ENCODE measurements at places on chromosomes 4 and X.

- DNase-seq: no peak
These were observed 36.6 kb downstream of the MAP7D3 start for GRCh38 chrX:136214551-136214950.

GRCh38 chr4:137533855-137534254 lies 1.6 kb upstream of the PCDH18 start:
- DNase-seq: no peak

- DNase-seq: no peak
These were observed 7.7 kb downstream of the GPR173 start for GRCh38 chrX:53056292-53056691.

DNA sequence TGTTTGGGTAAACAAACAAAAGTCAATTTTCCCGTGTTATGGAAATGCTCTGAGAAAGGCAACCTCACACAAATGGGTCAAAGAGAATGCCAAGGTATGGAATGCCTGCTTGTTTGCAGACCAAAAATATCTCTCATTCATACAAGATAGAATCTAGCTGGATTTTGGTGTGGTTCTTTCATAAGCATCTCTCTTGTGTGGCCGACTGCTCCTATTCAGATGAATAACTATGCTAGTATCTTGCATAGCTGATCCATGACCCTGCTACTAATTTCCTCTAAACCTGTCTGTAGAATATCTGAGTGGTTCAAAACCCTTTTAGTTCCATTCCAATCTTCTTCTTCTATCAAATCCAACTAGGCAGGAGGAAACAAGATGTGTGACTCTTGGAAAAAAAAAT lies 28.2 kb upstream of the SORBS2 start:
- DNase-seq: no peak

DNA sequence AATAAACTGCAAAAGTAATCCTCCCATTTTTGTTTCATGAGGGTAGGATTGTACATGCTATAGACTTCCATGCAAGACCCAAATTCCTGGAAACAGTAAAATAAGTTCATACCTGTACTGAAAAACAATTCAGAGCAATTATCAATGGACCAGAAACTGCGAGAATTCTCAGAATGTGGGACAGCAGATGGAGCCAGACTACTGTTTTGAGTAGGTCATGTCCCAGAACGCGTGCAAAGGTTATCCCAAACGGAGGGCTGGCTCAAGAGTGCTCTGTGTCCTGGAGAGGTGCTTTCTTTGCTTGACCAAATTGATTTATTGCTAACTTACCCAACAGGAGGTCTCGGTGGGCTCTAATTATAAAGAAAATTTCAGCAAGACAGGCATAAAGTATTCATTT lies 1.7 kb upstream of the MAGEH1 start:
- no peak for DNase-seq

DNA sequence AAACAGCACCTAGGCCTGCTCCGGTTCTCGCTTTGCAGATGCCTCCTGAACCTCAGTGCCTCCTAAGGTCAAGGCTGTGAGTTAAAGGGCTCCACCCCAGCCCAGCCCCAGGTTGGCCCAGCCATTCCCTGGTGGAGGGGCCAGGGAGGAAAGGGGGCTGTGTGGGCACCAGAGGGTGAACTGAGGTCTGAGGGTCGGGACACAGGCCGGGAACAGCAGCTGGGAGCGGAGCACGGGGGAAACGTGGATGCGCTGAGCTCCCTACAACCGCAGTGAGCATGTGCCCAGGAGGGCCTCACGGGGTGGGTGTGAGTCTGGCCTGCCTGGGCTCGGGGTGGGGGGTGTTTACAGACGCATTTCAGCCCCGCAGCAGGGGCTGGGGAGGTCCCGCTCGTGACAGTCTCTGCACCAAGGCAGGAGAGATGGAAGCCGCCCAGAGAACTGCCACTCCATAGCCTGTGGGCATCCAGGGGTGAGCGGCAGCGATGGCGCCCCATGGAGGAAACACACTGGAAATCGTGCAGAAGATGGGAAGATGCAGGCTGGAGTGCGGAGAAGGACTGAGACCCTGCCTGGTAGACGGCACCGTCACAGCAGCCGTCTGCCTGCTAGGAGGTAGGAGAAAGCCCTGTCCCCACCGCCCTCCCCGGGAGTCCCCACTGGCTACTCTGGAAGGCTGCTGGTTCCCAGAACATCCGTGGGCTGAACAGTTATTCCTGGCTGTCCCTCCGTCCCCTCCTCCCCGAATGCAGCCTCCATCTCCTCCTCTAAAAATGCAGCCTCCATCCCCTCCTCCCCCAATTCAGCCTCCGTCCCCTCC lies 9.9 kb upstream of the SLC25A6 start:
- no peak for DNase-seq

DNA sequence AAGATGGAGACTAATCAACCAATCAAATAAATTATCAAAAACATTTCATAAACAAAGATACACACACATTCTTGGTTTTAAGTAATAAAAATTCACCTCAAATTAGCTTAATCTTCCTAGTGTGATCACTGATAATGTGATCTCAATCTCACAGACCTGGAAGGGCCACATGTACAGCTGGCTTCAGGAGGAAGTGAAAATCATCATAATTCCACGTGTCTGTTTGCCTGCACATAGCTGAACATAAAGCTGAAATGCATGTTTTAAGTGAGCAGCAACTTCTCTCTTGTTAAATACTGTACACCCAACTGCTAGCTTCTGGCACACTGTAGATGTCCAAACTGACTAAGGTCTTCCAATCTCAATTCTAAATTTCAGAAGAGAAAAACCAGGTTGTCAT lies 53.8 kb downstream of the ARHGAP6 start:
- DNase-seq: no peak

GRCh38 chrX:24124244-24124799 lies 25.2 kb upstream of the ZFX start:
- no peak for DNase-seq

DNA sequence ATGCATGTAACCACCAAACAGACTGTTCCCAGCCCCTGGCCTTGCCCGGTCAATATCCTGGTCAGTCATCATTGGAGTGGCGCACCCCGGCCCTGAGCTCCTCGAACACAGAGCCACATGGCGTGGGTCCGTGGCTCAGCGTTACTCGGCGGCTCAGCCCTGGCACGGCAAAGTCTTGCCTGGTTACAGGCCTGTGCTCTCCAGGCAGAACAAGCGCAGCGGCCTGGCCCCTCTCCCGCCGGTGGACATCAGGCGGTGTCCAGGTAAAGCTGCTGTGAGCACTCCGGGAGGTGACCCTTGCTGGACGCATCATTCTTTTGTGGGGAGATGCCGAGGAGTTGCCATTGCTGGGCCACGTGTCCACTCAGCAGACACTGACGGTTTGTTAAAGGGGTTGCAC lies 6.1 kb upstream of the UVSSA start:
- no peak for DNase-seq

DNA sequence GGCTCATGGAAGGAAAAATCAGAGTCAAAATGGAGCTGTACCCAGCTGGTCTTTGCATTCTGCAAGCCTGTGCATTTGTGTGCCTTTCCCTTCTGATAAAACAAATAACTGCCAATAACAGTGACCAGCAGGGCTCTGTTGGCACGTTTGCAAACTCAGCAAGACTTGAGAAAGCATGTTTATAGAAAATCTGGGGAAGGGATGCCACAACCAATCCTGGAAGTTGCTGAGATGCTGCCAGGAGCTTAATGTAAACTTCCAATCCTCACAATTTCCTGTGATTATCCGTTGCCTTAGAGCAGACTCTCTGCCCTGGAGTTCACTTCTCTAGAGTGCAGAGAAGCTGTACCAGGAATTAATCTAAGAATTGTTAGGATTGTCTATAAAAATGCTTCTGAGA lies 6.9 kb upstream of the ANXA3 start:
- no peak for DNase-seq

- DNase-seq: no peak
These were observed 13.2 kb downstream of the HSD17B11 start for GRCh38 chr4:87377816-87378215.

- no peak for DNase-seq
These were observed 550.9 kb upstream of the BOD1L1 start for GRCh38 chr4:14178421-14178820.

GRCh38 chrX:131942034-131942433 lies 81.1 kb upstream of the STK26 start:
- DNase-seq: no peak

DNA sequence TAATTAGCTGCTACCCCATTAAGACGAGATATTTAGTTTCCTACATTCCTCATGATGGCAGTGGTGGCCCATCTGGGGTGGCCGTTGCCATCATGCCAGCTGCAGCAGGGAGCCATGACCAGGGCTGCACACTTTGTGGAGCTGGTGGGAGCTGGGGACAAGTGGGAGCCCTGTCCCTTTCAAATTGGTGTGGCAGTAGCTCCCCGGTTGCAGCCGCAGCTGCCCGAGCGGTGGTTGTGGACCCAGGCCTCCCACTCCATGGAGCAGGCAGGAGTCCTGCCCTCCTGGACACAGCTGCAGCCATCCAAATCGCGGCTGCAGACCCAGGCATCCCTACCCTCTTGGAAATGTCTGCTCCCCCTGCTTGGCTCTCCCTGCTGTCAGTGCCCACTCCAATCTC lies 9.3 kb upstream of the SYTL5 start:
- DNase-seq: no peak

GRCh38 chr4:82903737-82904136 lies 3.2 kb downstream of the THAP9 start:
- DNase-seq: no peak

GRCh38 chrX:42585842-42586621 lies 191.9 kb downstream of the PPP1R2C start:
- no peak for DNase-seq

GRCh38 chr4:139815778-139816601 lies 150.4 kb downstream of the MGST2 start:
- DNase-seq: no peak

DNA sequence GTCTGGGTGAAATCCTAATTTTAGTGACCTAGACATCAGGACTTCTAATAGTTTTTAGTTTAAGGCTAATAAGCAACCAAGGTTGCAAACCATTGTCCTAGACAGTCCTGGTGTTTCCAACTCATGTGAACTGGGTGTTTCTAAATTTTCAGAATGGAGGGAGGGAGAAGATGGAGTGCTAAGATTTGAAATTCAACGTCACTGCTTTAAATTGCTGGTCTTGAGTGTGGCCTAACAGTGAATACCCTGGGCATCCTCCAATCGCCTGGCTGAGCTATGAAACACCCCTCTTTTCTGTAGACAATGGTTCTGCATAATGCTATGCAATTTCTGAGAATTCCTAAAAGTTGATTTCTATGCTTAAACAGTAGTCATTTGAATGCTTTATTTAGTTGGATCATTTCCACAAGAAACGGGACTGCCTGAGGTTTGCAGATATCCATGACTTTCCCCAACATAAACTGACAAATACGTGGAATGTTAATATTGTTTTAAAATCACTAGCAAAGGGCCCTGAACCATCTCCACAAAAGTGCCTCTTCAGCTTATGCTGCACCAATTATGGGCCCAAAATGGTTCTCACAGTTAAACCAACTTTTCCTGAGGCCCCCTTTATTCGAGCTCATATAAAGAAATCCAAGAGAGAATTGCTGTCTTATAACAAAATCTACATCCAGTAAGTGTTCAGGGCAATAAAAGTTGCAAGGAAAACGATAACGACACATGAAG lies 1.1 kb downstream of the FBXL5 start:
- DNase-seq: peak; percentile 50

GRCh38 chr4:38452009-38452408 lies 212.0 kb upstream of the KLF3 start:
- no peak for DNase-seq

DNA sequence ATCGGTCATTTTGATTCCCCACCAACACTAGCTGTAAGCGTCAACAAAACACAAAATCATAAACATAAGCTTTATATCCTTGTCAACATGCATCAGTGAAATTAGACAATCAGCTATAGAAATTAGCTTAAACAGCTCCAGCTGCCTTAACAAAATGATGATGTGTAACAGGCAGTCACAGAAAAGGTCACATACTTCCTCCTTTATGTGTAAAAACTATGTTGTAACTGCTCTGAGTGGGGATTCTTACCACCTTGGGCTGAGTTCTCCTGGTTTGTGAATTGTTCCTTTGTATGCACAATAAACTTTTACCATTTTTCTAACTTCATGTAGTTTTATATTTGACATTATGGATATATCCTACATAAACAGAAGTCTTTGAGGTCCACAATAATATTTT lies 73.9 kb upstream of the MAP9 start:
- DNase-seq: no peak

GRCh38 chr4:83989835-83990234 lies 453.9 kb downstream of the GPAT3 start:
- no peak for DNase-seq

GRCh38 chrX:123803331-123803983 lies 56.4 kb upstream of the XIAP start:
- DNase-seq: no peak

DNA sequence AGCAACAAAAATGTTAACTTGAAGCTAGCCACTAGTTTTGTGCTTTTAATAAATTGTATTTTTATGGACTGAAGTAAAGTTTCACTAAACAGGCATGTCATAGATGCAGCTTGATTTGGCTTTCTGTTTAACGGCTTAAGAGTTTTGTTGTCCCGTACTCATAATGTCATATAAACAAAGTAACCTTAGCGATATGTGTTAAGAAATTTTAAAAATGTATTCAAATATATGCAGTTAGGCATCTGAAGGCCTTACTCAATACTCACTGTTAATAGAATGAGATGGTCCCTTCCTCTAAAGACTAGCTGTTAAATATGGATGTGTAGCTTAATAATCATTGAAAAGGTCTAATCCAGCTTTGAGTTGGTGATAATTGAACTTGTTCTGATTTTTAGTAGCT lies 1.0 kb upstream of the SCLT1 start:
- DNase-seq: no peak

DNA sequence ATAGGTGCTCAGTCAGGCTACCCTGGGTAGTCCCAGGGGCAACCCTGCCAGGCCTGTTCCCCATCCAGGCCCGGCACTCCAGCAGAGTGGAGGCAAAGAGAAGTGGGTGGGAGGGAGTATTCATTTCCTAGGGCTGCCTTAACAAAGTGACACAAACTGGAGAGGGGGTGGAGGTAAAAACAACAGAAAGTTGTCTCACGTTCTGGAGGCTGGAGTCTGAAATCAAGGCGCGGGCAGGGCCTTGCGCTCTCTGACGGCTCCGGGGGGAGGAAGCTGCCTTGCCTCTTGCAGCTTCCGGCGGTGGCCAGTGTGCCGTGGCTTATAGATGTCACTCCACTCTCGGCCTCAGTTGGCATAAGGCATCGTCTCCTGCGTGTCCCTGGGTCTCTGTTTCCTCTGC lies 90.8 kb downstream of the DCTD start:
- DNase-seq: no peak

GRCh38 chr4:41258783-41259182 lies 2.1 kb downstream of the UCHL1 start:
- no peak for DNase-seq

- no peak for DNase-seq
These were observed 29.1 kb downstream of the TTC29 start for GRCh38 chr4:146916479-146917076.

DNA sequence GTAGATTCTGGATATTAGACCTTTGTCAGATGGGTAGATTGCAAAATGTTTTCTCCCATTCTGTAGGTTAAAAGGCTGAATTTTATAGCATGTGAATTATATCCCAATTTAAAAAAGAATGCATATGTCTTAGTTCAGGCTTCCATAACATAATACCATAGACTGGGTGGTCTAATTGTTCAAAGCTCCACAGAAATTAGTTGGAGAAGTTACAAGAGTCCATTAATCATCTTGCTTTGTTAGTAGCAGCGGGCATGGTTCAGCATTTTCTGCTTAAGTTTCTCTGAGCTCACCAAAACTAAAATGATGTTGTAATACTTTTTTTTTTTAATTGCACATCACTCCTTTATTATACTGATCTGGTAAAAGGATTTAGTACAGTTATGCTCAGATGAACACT lies 1.8 kb downstream of the PGAM4 start:
- no peak for DNase-seq

Data from colonic mucosa (tissue), 4 donors.